D721Med (cell line): ENCODE measurements at places on chromosomes 4 and X.

- DNase-seq, result no peak
Observed at GRCh38 chrX:144494074-144494473, 610.2 kb downstream of the UBE2NL start.

- DNase-seq, result no peak
Observed at GRCh38 chr4:8303081-8303480, 33.5 kb downstream of the HTRA3 start.

GRCh38 chr4:81399306-81400086, 72.2 kb downstream of the RASGEF1B start:
- no peak for DNase-seq

DNA sequence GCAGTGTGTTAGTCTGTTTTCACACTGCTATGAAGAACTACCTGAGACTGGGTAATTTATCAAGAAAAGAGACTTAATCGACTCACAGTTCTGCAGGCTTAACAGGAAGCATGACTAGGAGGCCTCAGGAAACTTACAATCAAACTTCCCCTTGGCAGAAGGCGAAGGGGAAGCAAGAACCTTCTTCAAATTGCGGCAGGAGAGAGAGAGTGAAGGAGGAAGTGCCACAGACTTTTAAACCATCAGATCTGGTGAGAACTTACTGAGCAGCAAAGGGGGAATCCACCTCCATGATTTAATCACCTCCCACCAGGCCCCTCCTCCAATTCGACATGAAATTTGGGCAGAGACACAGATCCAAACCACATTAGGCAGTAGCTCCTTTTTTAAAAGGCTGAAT, 59.2 kb upstream of the LEF1 start:
- DNase-seq, result no peak

GRCh38 chr4:185654311-185654710, 119.0 kb upstream of the PDLIM3 start:
- DNase-seq, result no peak

- no peak for DNase-seq
Observed at GRCh38 chr4:104677116-104677515, 182.4 kb upstream of the CXXC4 start.

- DNase-seq, result no peak
Observed at GRCh38 chrX:123201720-123202119, 17.6 kb downstream of the GRIA3 start.

GRCh38 chr4:128477540-128477939, 189.9 kb upstream of the PGRMC2 start:
- no peak for DNase-seq

GRCh38 chr4:137623013-137623412, 90.7 kb upstream of the PCDH18 start:
- no peak for DNase-seq

GRCh38 chrX:9805956-9806355, 19.7 kb downstream of the SHROOM2 start:
- DNase-seq, result no peak

DNA sequence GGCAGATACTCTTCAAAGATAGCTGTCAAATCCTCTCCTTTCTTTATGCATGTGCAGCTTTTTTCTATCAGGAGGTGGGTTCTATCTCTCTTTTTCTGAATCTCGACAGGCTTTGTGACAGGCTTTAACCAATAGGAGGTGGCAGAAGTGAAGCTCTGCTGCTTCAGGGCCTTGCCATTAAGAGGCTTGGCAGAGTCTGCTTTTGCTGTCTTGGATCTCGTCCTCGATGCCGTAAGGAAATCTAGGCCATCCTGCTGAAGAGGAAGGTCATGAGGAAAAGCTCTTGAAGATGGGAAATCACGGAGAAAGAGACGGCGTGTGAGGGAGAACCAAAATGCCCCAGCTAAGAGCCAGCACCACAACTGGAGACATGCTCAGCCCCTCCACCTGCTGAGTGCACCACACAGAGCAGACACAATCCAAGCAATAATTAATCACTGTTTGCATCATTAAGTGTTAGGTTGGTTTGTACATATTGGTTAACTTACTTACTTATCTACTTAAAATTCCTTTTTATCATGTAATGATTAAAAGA, 92.2 kb downstream of the DDIT4L start:
- DNase-seq, result no peak

GRCh38 chr4:52135171-52135570, 84.1 kb downstream of the SPATA18 start:
- no peak for DNase-seq

DNA sequence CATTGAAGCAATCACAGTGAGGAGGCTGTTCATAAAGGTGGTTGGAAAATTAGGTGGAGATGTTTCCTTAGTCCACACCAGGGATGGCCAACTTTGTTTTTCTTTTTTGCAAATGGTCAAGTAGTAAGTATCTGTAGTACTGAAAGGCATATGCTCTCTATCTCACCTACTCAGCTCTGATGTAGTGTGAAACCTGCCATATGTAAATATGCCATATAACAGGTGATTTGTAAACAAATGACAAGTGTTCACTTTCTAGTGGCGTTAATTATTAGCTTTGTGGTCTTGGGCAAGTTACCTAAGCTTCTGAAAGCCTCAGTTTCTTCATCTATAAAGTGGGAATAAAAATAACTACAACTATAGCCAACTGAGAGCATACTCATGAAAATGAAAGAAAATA, 421.4 kb upstream of the LCORL start:
- DNase-seq, result no peak

DNA sequence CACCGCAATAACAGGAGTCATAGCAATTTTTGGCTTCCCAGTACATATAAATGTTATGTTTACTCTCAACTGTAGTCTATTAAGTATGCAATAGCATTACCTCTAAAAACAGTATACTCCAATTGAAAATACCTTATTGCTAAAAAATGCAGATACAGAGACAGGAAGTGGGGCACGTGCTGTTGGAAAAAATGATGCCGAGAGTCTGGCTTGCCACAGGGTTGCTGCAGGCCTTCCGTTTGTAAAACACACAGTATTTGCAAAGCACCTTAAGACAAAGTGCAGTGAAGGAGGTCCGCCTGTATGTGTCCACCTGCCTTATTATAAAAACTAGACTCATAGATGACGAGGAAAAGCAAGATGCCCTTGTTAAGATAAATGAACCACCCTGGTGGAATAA, 23.5 kb downstream of the CD99 start:
- DNase-seq, result no peak

DNA sequence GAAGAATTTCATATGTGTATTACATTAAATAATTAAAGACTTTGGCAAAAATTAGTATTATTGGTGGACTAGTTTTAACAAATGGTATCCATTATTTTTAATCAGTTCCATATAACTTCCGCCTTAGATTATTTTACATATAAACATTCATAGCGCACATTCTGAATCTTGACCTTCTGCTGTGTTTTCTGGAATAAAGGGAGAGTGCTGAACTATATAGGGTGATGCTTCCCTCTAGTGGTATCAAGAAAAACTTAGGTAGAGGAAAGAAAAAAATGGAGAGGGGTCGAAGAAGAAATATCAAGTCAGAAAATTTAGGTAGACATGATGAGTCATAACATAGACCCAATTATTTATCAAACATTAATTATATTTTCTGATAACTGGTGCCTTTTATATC, 155.6 kb upstream of the PACRGL start:
- DNase-seq, result no peak

- no peak for DNase-seq
Observed at GRCh38 chr4:140315019-140315418, 58.4 kb upstream of the SCOC start.

GRCh38 chrX:672931-673330, 42.3 kb downstream of the SHOX start:
- no peak for DNase-seq

DNA sequence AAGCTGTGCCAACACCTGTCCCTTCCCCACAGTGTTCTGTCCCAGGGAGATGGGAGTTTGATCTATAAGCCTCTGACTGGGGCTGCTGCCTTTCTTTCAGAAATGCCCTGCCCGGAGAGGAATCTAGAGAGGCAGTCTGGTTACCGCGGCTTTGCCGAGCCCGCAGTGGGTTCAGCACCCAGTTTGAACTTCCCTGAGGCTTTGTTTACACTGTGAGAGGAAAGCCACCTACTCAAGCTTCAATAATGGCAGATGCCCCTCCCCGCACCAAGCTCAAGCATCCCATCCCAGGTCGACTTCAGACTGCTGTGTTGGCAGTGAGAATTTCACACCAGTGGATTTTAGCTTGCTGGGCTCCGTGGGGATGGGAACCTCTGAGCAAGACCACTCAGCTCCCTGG, 33.3 kb upstream of the ARSJ start:
- no peak for DNase-seq

GRCh38 chr4:184647266-184648053, 1.8 kb downstream of the CASP3 start:
- no peak for DNase-seq

GRCh38 chr4:26127851-26128337, 192.9 kb upstream of the RBPJ start:
- no peak for DNase-seq

- DNase-seq, result no peak
Observed at GRCh38 chrX:47185241-47185640, 8.4 kb upstream of the UBA1 start.

GRCh38 chr4:87677731-87678130, 27.7 kb downstream of the DMP1 start:
- no peak for DNase-seq

DNA sequence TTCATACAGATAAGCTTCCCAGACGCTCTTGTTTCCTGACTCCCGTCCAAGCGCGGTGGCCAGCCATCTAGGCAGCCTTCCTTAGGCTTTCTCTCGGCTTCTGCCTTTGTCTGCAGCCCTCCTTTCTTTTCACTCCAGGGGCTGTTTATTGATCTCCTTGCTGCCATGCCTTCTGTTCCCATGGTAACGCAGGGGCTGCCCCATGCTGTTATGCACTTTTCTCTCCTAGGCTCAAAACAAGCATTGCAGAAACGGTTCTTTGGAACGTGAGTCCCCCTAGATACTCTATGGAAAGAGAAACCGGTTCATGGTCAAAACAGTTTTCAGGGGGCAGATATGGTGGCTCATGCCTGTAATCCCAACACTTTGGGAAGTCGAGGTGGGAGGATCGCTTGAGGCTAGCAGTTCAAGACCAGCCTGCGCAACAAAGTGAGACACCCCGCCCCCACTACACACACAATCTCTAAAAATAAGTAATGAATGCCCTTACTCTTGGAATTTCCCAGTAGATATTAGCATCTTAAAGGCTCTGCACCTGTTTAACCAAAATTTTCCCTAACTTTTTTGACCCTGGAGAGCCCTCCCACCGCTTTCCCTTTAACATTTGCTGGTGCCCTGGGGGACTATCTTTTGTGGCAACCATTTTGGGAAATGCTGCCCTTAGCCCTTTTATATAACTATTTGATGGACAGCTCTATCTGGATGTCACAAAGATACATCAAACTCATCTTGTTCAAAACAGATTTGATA, 53.9 kb upstream of the ZNF157 start:
- DNase-seq, result no peak

DNA sequence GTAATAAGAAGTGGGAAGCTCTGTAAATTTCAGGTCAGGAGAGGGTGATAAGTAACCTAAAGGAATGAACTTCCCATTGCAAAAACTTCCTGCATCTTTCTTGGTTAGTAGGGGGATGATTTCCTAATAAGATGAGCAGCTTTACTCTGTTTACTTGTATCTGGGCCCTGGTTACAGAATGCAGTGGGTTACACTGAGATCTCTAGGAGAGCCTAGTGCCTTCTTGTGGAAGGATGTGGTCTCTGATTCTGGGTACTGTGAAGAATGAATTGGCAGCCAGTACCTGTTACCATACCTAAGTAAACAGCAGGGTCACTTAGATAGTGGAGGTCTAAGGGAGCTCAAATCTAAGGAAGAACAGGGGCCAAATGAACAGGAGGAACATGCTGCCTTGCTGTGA, 320.6 kb downstream of the ARHGAP10 start:
- no peak for DNase-seq

- no peak for DNase-seq
Observed at GRCh38 chrX:15758140-15758539, 20.1 kb downstream of the CA5B start.

- no peak for DNase-seq
Observed at GRCh38 chr4:55904576-55904975, 44.2 kb upstream of the CEP135 start.

DNA sequence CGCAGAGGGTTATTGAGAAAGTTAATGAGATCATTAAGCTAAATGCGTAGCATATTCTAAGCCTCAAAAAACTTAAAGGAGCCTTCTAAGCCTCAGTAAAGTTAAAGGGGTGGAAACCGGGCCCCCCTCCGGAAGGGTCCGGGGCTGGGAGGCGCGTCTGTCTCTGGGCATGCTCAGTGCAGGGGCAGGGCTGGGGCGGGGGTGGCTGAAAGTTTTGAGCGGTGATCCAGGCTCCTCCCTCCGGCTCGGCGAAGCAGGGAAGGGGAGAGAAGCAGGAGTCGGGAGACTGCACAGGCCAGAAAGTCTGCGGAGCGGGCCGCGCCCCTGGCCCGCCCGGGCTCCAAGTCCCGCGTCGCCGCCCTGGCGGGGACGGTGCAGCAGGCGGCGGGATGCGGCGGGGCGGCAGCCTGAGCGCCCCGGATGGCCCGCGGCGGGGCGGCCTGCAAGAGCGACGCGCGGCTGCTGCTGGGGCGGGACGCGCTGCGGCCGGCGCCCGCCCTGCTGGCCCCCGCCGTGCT, at the start of gene EVC:
Gene EVC (plus strand): TSS at position 241 of the 518 bp plus-strand sequence. CDS start 180 bp downstream, at position 421.
- DNase-seq, result peak; percentile 35

- DNase-seq, result no peak
Observed at GRCh38 chr4:130054908-130055307, 959.0 kb downstream of the C4orf33 start.

DNA sequence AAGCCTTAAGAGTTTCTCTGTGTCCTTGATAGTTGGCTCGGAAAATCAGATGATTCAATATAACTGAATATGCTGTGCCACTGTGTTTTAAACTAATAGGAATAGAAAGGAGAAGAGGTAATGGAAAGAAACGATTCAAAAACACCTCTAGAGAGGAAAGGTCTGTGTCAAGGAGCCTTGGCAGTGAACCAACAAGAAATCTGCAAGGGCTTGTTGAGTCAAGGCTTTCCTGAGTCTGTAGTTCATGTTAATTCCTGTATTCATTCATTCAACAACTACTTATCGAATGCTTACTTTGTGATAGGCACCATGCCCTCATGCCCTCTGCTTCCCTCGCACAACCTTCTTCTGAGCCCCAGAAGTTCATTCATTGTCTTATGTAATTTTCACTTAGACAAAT, 336.0 kb downstream of the PDHA2 start:
- no peak for DNase-seq

DNA sequence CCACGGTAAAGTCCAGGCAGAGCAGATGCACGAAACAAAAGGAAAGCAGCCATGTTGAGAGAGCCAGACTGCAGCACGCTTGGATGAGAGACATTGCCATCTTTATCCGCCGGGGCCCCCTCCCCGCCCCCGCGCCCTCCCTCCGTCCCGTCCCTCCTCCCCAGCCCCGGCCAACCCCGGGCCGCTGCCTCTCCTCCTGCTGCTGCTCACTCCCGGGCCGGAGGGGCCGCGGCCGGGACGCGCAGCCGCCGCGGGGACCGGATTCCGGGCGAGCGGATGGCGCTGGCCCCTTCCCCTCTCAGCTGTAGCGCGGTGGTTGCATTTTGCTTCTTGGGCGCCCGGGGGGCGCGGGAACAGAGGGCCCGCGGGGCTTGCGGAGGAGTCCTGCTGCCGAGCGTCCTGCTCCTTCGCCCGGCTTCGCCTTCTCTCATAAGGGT, 542 bp downstream of the RNF150 start:
- no peak for DNase-seq

GRCh38 chrX:45801554-45801953, 600.9 kb upstream of the DIPK2B start:
- no peak for DNase-seq

- DNase-seq, result no peak
Observed at GRCh38 chrX:109155161-109155560, 326.7 kb downstream of the GUCY2F start.
